ENCODE measurements at places on chromosomes 4 and X. TPM values are rescaled to one million over a fixed set of nuclear protein-coding genes. Genes with fewer than 3 reads are reported as not detected.

GRCh38 chr4:139576219-139576618 lies 20.2 kb upstream of the SETD7 start:
- DNase-seq = no peak

DNA sequence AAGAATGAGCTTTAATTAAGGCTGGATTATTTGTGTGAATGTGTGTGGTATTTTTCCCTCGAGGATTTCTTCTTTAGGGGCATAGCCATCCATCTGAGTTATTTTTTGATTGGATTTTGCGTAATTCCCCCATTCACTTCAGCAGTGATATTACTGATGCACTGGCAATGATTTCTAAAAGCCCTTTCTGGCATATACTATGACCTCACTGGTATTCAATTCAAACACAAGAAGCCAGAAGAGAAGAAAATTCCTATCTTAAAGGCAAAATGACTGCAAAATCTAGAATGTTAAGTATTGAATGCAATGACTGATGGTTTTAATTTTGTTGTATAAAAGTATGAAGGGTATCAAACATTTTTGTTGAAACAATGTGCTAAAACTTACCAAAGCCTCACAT lies 71.1 kb upstream of the DDIT4L start:
- no peak for DNase-seq

The NDNF gene
- total RNA-seq = not detected

DNA sequence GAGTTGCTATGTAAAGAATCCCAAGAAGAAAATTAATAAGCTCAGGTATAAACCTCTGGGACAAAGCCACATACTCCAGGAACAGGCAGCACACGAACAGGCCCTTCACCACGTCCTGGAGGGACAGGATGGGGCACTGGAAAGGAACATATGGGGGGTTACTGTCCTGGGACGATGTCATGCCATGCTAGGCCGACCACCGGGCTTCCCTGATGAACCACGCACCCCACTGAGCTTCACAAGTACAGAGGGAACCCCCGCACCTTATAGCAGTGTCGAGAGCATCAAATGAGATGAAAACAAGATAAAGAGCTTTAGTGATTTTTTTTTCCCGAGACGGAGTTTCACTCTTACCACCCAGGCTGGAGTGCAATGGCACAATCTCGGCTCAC lies 19.1 kb downstream of the NOP14 start:
- DNase-seq = no peak

- DNase-seq = no peak
Measured at GRCh38 chr4:173170182-173170778, 1.7 kb downstream of the GALNT7 start.

GRCh38 chr4:8414377-8414776 lies 26.1 kb downstream of the ACOX3 start:
- no peak for DNase-seq

DNA sequence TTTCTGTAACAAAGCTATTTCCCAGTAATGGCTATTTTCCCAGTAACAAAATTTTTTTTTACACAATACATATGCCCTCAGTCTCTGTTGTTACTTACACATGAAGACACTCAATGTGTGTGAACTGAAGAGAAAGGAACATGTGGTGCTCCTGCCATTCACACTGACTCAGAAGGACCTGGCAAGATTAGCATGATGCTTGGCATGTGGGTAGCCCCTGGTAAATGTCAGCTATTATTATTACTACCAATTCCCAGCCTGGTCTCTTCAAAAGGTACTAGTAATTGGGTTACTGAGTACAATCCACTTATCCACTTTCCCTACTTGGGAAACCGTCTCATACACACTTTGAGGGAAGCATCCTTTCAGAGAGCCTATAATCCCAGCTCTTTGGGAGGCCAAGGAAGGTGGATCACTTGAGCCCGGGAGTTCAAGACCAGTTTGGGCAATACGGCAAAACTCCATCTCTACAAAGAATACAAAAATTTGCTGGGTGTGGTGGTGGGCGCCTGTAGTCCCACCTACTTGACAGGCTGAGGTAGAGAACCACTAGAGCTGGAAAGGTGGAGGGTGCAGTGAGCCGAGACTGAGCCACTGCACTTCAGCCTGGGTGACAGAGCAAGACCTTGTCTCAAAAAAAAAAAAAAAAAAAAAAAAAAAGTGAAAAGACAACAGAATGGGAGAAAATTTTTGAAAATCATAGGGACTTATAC lies 14.6 kb downstream of the RBBP7 start:
- no peak for DNase-seq

GRCh38 chr4:73028621-73029020 lies 40.9 kb downstream of the COX18 start:
- no peak for DNase-seq

DNA sequence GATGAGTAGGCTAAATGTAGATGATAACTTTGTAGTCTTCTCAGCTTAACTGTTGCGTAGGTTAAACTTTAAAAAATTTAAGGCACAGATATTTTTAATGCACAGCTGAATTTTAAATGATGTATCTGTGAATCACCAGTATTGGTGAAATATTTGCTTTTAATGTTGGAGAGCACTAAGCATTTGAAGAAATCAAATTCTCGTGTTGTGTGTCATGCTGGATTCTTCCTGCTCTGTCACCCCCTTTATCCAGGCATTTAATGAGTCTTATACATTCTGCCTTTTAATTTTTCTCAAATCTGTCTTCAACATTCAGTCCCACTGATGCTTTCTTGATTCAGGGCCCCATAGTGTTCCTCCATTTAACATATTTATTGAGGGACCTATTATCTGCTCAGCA lies 76.7 kb downstream of the SLC4A4 start:
- no peak for DNase-seq

- no peak for DNase-seq
Measured at GRCh38 chr4:124904723-124905388, 192.3 kb upstream of the ANKRD50 start.

The FAM133A gene
- 13.4 TPM for total RNA-seq

DNA sequence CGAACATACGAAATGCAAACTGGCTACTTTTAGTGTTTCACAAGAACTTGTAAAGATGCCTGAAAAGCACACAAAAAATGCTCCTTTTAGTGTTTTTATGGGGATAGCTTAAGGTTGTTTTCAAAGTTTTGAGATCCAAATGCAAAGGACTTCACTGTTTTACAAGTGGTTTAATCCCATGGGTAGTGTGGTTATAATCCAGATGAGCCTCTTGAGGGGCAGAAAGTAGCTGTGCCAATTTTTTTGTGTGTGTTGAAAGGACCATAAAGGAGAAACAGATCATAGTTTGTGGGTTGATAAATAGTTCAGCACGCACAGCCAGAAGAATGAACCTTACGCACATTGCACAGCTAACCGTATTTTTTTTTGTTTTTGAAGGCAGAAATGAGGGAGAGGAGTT lies 126.9 kb upstream of the GIMD1 start:
- DNase-seq = no peak

DNA sequence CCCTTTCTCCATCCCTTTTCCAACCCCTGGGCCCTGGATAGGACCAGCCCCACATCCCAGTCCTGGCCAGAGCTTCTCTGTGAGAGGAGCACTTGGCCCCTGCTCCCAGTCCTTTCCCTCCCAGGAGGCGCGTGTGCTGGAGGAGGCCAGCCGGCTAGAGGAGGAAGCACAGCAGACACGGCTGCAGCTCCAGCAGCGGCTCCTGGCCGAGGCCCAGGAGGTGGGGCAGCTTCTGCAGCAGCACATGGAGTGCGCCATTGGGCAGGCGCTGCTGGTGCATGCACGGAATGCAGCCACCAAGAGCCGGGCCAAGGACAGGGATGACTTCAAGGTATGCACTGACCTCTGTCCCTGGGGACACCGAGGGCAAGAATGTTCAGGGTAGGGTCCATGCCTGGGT lies 87.5 kb downstream of the EVC start:
- no peak for DNase-seq

GRCh38 chrX:112832481-112833095 lies 8.0 kb downstream of the AMOT start:
- DNase-seq = no peak

DNA sequence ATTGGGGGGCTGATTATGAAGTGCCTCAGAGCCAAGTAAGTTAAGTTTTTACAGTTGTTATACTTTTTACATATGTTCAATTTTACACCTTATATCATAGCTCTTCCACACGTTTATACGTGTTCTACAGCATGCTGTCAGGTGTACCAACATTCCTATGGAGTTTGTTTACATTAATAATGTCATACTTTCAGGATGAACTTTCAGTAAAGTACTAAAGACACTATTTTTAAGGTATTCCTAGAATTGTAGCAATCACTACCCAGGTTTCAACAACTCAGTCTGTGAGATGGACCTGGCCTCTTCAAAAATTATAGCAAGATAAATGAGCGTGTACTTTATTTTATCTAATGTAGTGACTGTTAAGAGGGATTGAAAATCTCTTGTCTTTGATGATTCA lies 92.6 kb downstream of the PTPN13 start:
- DNase-seq = no peak

GRCh38 chr4:169485791-169486742 lies 126.3 kb downstream of the NEK1 start:
- peak; percentile 72 for DNase-seq

The NKX1-1 gene
- not detected for total RNA-seq

The PAGE2B gene
- not detected for total RNA-seq

DNA sequence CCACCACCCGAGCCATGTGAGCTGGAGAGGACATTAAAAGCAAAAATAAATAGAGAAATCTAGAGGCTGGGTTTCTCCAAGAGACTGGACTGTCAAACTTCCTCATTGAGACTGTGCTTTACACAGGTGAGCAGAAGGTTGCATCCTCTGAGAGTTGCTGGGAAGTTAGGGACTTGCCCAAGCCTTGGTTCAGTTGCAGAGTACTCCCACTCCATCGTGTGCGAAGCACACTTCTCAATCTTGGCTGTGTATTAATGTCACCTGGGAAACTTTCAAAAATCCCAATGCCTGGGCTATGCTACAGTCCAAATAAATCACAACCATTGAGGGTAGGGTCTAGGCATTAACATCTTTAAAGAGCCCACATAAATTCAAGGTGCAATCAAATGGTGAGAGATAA lies 89.2 kb downstream of the ZNF330 start:
- no peak for DNase-seq

DNA sequence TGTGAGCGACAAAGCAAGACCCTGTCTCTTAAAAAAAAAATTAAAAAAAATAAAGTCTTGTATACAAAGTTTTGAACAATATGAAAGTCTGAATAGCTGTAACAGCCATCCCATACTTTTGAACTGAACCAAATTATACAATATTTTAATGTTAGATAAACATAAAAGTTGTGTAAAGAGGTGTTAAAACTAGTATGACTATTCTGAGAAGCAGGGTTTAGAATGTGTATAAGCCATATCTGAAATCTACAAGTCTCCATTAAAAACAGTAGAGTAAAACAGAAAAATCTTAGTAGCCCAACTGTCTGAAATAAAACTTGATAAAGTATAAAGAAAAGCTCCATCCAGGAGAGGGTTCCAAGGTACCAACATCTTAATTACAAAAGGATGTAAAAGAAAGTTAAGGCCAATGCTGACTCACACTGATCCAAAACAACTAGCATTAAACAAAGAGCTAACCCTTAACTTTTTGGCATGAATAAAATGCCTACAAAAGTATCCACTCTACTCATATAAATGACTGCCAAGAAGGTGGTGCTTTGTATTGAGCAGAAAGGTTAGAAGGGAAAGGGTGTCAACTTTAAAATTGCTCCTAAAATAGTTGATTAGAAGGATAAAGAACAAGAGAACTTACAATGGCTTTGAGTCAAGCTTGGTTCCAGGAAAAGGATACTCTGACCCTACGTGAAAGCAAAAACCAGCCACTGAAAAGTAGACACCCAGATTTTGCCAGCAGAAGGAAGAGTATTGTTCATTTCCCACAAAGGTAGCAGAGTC lies 18.5 kb downstream of the CNOT6L start:
- DNase-seq = no peak

DNA sequence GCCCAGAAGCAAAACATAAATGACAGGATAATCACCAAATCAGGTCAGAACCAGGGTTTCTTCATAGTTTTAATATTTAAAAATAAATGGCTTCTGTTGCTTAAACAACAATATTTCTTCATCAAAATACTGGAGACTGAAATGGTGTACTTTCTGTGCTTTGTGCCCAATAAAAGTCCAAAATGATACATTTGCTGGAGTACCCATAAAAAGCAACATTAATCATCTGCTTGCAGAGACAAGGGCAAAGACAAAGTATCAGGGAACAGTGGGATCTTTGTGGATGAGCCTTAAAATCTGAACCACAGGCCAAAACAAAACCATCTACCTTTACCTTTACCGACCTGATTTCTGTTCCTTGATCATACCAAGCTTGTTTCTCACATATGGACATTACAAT lies 683.9 kb upstream of the ATOH1 start:
- no peak for DNase-seq

- DNase-seq = peak; percentile 18
Measured at GRCh38 chr4:111991163-111991562, 154.1 kb upstream of the FAM241A start.

Data from SK-MEL-5 (cell line).